ENCODE measurements at places on chromosomes 13 and 19.

- peak; percentile 89 for DNase-seq
Observed at GRCh38 chr19:46718157-46718933, 1.4 kb upstream of the PRKD2 start.

DNA sequence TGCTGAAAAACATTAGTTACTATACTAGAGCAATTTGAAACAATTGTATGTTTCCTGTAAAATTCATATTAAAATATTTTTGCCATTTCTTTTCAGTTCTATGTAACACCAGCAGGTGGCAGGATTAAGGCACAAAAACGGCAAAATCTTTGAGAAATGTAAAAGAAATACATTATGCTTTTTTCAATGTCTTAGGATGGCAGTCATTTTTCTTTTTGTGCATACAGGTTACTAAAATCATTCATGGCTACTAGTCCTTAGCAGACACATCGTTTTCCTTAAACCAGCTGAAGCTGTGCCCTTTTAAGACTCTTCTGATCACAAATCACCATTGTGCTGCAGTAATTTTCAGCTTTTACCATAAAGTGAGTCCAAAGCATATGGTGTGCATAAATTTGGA, 800.7 kb upstream of the SLITRK5 start:
- DNase-seq = peak; percentile 1

DNA sequence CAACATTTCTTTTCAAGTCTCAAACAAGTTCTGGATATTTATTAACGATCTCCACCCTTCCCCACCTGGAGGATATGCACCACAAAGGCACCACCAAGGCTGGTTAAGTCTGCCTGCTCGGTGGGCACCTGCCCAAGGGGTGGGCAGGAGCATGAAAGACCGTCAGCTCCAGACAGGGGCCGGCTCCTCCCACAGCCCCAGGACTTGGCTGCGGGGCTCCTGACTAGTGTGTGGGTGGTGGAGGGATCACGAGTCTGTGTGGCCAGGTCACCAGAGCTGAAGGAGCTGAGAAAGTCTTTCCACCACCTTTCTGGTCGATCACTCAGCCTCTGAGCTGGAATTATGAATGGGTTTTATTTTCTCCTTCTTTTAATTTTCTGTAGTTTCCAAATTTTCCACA, 7.8 kb downstream of the SLC7A1 start:
- no peak for DNase-seq

- DNase-seq = no peak
Observed at GRCh38 chr13:49146950-49147355, 73.2 kb upstream of the MLNR start.

DNA sequence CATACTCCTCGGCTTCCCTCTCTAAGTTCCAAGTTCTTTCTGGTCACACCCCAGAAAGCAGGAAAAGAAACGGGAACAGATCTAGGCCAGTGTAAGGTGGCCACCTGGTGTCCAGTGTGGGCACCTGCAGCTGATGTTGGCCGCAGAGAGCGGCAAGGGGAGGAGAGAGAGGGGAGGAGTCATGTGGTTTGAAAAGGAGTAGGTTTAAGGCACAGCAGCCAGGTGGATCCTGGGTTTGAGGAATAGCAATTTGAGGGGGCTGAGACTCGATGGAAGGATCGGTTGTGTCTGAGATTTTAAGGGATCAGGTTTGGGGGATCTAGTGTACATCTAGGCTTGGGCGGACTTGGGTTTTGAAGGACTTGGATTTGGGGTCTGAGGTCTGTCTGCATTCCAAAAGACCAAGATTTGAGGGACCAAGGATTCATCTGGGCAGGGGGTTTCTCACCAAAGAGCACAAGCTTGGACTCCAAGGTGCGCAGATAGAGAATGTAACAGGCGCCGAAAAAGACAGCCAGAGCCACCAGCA, 1.2 kb downstream of the RABAC1 start:
- peak; percentile 86 for DNase-seq
